ENCODE measurements at places on chromosomes 11 and 22.

DNA sequence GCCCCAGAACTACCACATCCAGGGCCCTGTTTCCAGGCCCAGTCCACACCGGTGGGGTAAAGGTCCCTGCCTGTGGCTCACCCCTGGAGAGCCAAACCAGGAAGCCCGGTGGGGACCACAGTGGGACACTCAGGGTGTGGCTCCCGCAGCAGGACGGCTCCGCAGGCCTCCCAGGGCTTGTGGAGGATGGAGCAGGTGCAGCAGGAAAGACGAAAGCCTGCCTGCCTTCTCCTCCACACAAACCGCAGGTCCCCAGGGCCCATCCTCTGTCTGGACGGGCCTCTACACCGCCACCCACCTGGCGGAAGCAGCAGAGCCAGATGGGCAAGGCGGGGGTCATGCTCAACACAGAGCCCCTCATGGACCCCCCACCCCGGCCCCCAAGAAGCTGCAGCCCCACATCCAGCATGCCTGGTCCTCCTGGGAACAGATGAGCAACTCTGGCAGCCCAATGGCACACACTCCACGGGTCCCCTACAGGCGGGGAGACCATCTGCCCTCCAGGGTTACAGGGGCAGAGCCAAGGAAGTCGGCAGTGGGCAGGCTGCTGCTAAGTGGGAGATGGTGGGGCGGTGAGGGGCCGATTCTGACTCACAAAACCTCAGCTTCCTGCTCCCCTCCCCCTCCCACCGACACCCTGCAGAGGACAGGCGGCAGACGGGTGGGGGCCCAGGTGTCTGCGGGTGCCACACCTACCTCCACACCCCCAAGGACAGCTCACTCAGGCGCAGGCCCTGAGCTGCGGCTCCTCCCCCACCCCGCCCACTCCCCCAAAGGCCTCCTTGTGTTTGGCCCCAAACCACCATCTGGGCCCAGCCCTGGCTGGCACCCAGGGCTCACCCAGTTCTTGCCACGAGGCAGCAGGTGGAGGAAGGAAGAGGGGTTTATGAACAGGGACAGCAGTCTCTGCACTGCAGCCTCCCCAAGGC lies 5.2 kb downstream of the SBF1 start:
- DNase-seq, result peak; percentile 13

GRCh38 chr22:19970031-19970478 lies 28.4 kb upstream of the TXNRD2 start:
- no peak for DNase-seq

GRCh38 chr11:133928628-133929059 lies 28.1 kb downstream of the IGSF9B start:
- no peak for DNase-seq

- no peak for DNase-seq
Observed at GRCh38 chr11:89361734-89362133, 129.4 kb downstream of the NOX4 start.

DNA sequence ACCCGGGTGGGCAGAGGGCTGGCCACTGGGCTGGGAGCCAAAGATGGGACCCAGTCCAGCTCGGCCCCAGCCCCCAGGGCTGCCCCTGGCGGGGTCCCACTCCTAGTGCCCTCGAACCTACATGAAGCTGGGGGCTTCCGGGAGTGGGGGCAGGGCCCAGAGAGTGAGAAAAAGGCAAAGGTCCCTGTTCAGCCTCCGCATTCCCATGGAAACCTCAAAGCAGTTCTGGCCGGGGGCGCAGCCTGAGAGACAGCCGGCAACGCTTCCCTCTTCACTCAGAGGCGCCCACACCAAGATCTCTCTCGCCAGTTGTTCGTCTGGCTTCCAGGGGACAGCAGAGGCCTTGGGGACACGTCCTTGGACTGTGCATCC lies 22.4 kb upstream of the ARHGAP8 start:
- no peak for DNase-seq

- no peak for DNase-seq
Observed at GRCh38 chr11:69558519-69558941, 77.1 kb downstream of the LINC01488 start.

DNA sequence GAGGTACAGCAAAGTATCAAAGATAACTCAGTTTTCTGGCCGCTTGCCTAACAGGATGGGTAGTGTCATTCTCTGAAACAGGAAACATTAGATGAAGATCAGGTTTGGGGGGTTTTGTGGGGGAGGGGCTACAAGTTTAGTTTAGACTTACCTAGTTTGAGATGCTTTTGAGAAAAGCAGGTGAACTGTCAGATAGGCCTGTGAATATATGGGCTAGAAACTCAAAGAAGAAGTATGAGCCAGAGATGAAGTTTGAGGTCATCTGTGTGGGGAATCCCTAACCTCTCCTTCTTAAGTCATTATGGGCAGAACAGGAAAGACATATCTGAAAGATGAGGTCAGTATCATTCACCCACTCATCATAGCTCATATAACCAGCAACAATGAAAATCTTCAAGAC lies 11.9 kb downstream of the HOATZ start:
- peak; percentile 93 for DNase-seq

Data from IMR-90 (cell line).